ENCODE measurements at places on chromosomes 12 and 14.

DNA sequence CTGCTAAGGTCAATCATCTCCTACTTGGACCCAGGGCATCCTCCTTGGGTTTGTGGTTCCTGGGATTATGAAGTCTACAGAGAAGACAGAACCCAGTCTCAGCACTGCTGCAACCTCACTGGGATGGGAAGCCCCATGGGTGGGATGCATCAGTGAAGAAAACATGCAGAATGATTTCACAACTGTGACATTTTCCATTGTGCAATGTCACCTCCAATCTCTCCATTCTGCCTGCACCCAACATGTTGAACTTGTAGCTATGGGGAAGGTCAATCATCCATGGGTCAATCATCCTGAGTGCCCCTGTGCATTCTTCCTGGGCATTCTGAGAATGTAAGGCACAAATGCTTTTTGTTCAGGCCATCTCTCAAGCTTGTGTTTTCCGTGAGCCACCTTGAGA is 1004.4 kb upstream of the TMEM132C start:
- DNase-seq = no peak

- no peak for DNase-seq
Measured at GRCh38 chr12:57852620-57853500, 6.3 kb upstream of the CTDSP2 start.

GRCh38 chr14:56121816-56122215 is 3.6 kb downstream of the PELI2 start:
- DNase-seq = no peak

DNA sequence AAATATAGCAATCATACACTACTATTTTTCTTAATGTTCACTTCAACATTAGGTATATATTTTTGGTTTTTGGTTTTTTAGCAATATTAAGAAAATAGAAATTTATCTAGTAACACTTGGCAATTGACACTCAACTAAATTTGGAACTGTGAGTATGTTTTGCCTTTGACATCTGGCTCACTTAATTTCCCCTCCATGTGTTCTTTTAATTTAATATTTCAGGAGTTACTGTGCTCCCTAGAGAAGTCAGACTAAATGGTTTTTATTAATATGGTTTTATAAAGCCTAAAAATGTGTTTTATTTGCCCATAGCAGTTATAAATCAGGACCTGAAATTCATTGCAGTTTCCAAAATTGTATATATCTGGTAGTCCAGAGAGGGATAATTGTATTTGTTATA is 175.3 kb upstream of the AVPR1A start:
- DNase-seq = no peak

GRCh38 chr14:29350496-29350895 is 577.2 kb downstream of the PRKD1 start:
- DNase-seq = no peak

- DNase-seq = no peak
Measured at GRCh38 chr14:21073921-21074320, 3.8 kb downstream of the ARHGEF40 start.

DNA sequence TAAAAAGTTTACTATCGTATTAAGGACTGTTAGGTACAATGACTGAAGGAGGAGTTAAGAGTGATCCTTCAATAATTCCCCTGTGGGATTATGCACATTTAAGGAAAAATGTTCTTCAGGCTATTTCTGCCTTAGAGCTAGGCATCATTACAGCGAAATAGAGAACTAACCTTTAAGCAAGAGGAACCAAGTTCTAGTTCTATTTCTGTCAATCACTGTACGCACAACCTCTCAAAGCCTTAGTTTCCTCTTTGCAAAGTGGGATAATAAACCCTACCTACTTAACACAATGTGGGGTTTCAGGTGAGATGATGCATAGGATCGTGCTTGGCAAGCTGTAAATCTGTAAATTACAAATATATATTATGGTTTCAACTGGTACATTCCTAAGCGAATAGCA is 15.4 kb downstream of the NTF3 start:
- no peak for DNase-seq
